ENCODE measurements at places on chromosomes 12 and 14.

- no peak for DNase-seq
Measured at GRCh38 chr12:107533218-107533617, 152.4 kb upstream of the PWP1 start.

GRCh38 chr12:128709660-128710059 lies 114.1 kb downstream of the SLC15A4 start:
- no peak for DNase-seq

DNA sequence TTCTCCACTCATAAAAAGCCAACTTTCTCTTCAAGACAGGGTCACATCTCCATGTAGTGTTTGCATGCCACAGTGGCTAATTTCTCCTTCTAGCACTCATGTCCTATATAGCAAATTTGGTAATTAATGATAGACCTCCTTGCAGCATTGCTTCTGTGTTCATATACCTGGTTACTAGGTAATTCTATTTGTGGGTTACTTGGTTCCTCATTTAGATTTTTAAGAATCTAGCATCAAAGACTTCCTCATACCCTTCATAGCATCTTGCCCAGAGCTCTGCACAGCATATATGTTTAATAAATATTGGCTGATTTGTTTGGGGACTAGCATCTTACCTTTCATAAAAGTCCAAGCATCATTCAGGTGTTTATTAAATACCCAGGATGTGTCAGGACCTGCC lies 152.1 kb downstream of the DUSP6 start:
- DNase-seq = no peak

DNA sequence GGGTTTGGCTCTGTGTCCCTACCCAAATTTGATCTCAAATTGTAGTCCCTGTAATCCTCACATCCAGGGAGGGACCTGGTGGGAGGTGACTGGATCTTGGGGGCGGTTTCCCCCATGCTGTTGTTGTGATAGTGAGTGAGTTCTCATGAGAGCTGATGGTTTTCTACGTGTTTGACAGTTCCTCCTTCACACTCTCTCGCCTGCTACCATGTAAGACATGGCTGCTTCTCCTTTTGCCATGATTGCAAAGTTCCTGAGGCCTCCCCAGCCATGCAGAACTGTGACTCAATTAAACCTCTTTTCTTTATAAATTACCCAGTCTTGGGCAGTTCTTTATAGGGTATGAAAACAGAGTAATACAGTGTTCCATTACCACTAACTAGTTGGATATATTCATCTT lies 10.3 kb upstream of the LRRC23 start:
- no peak for DNase-seq

GRCh38 chr14:61750708-61751474 lies 11.3 kb upstream of the SNAPC1 start:
- peak; percentile 57 for DNase-seq

GRCh38 chr12:75759842-75760572 lies 248.6 kb upstream of the KRR1 start:
- DNase-seq = no peak
